ENCODE measurements at places on chromosomes 4 and X.

DNA sequence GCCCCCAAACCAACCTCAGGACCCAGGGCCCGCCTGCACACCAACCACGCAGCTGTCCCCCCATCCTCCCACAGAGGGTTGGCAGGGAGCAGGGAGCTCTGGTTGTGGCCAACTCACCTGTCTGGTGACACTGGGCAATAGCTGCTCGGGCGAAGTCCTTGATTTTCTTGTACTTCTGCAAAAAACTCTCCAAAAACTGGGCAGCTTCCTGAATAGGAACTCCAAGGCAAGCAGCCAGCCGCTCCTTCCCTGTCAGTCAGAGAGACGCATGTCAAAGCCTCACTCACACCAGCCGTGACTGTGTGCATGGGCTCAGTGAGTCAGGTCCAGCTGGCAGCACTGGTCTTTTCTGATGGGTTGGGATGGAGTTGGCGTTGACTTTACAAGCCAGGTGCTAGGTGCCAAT lies 26.4 kb downstream of the NAT8L start:
- no peak overlapping the region for H3K27ac ChIP-seq
- H3K36me3 ChIP-seq = no peaks in the 10 kb centered on the region
- H3K4me3 ChIP-seq = no peak overlapping the region
- H3K27me3 ChIP-seq = no peaks in the 10 kb centered on the region
- DNase-seq = peak; percentile 12
- H3K4me1 ChIP-seq = no peaks in the 10 kb centered on the region

GRCh38 chr4:57614257-57614932 lies 504.2 kb upstream of the IGFBP7 start:
- H3K4me1 ChIP-seq = no peaks in the 10 kb centered on the region
- H3K36me3 ChIP-seq = no peaks in the 10 kb centered on the region
- no peak overlapping the region for H3K27ac ChIP-seq
- H3K4me3 ChIP-seq = no peak overlapping the region
- no peaks in the 10 kb centered on the region for H3K27me3 ChIP-seq

GRCh38 chr4:30605616-30606190 lies 114.5 kb upstream of the PCDH7 start:
- no peaks in the 10 kb centered on the region for H3K4me1 ChIP-seq
- H3K27me3 ChIP-seq = no peaks in the 10 kb centered on the region
- H3K4me3 ChIP-seq = no peak overlapping the region
- no peak overlapping the region for H3K27ac ChIP-seq
- no peak for DNase-seq

DNA sequence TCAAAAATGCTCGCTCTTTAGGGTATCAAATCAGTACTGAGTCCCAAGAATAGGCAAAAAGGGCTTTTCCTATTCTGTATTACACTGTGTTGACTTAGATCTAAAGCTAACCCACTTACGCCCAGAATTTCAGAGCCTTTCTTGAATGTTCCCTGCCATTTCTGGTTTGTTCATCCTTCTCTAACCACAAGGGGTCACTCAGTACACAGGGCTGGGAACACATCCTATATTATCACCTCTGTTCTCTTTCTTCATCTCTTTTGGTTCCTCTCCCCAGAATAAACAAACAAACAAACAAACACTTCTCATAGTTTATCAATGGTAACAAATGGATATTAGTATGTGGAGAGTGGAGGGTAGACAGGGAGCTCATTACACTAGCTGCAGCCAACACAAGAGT lies 25.5 kb upstream of the MORC4 start:
- H3K27ac ChIP-seq = no peak overlapping the region
- H3K4me3 ChIP-seq = no peak overlapping the region
- no peaks in the 10 kb centered on the region for H3K4me1 ChIP-seq
- no peaks in the 10 kb centered on the region for H3K27me3 ChIP-seq
- H3K36me3 ChIP-seq = no peaks in the 10 kb centered on the region
- DNase-seq = peak; percentile 14

GRCh38 chr4:73669410-73670183 lies 49.4 kb upstream of the RASSF6 start:
- no peak overlapping the region for H3K27ac ChIP-seq
- no peaks in the 10 kb centered on the region for H3K36me3 ChIP-seq
- peaks cover 19% of the 10 kb centered on the region for H3K4me1 ChIP-seq
- H3K27me3 ChIP-seq = no peaks in the 10 kb centered on the region
- H3K4me3 ChIP-seq = no peak overlapping the region

DNA sequence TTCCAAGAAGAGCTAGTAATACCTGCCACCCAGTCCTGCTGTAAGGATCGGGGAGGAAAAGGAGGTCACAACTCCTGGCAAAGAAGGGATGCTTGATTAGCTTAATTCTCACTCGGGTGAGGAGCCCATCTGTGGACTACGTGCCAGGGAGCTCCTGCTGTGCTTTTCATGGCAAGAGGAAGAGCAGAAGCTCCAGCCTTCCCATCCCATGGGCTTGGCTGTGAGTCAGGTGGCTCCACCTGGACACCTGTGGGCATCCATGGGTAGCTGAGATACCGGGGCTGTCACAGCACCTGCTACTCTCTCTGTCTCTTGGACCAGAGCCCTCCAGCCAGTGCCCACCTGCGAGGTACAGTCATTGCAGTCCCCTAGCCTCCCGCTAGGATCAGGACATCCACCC lies 18.0 kb downstream of the CLNK start:
- no peaks in the 10 kb centered on the region for H3K36me3 ChIP-seq
- no peak overlapping the region for H3K4me3 ChIP-seq
- no peaks in the 10 kb centered on the region for H3K27me3 ChIP-seq
- DNase-seq = no peak
- no peak overlapping the region for H3K27ac ChIP-seq

DNA sequence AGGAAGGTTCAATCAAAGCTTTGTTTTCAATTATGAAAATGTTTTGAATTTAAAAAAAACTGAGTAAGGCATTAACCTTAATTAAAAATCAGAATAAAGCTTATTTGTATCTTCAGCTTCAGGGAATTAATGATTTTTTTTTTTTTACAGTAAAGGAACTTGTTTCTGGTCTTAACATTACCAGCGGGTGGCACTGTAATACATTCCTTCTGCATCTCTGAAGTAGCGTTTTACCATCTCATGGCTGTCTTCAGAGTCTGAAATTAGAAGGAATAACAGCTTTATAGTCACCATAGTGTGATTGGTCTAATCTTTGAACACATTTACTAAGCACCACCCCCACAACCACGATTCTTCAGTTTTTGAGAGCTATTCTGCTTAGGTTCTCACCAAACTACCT lies 102.6 kb downstream of the IL1RAPL2 start:
- peak; percentile 20 for DNase-seq
- H3K4me1 ChIP-seq = no peaks in the 10 kb centered on the region
- H3K36me3 ChIP-seq = no peaks in the 10 kb centered on the region
- no peaks in the 10 kb centered on the region for H3K27me3 ChIP-seq
- no peak overlapping the region for H3K4me3 ChIP-seq
